ENCODE measurements at places on chromosomes 5 and 9.

- no peak for DNase-seq
These were observed 20.1 kb upstream of the TMEM245 start for GRCh38 chr9:109139851-109140250.

- no peak for DNase-seq
These were observed 319.3 kb downstream of the TLE1 start for GRCh38 chr9:81370096-81370495.

GRCh38 chr5:177336112-177336511, 15.4 kb downstream of the LMAN2 start:
- DNase-seq = no peak

- DNase-seq = no peak
These were observed 339.9 kb downstream of the PRELID2 start for GRCh38 chr5:145495196-145495595.

DNA sequence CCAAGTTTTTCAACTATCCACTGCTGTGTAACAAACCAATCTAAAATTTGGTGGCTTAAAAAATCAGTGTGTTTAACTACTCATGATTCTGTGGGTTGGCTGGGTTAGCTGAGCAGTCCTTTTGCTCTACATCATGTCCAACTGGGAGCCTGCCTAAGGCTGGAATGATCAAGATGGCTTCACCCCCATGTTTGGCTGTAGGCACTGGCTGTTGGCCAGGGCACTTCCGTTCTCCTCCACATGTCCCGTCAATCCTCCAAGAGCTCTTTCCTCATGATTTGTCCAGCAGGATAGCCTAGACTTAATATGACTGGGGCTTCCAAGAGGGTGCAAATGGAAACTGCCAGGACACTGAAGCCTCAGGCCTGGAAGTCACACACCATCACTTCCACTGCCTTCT, 17.0 kb upstream of the TSSK1B start:
- no peak for DNase-seq

- DNase-seq = no peak
These were observed 50.3 kb downstream of the ARHGAP26 start for GRCh38 chr5:142820447-142820846.

GRCh38 chr5:4847766-4848165, 292.4 kb upstream of the ADAMTS16 start:
- no peak for DNase-seq

GRCh38 chr9:20309124-20309523, 313.2 kb downstream of the MLLT3 start:
- no peak for DNase-seq

DNA sequence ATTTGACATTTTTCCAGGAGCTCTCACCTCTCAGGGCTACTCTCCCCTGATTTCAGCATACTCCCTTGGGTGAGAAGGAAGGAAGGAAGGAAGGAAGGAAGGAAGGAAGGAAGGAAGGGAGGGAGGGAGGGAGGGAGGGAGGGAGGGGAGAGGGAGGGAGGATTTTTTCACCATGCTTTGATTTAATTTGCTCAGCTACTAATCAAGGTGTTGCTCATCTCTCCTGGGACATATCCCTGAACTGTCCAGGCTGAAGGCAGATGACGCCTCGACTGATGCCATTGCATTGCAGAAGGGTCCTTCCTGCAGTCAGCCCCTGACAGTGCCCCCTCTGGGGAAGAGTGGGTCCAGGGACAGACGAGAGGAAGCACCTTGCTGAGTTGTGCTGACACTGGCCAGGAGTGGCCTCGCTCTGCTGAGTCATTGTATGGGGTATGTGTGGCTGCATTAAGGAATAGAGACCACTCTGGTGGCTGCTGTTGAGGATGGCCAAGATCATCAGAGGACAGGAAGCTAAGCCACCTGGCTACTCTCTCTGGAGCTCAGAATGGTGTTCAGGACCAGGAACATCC, 43.6 kb upstream of the CRB2 start:
- DNase-seq = no peak

GRCh38 chr5:93022796-93023447, 558.1 kb downstream of the NR2F1-AS1 start:
- DNase-seq = no peak

DNA sequence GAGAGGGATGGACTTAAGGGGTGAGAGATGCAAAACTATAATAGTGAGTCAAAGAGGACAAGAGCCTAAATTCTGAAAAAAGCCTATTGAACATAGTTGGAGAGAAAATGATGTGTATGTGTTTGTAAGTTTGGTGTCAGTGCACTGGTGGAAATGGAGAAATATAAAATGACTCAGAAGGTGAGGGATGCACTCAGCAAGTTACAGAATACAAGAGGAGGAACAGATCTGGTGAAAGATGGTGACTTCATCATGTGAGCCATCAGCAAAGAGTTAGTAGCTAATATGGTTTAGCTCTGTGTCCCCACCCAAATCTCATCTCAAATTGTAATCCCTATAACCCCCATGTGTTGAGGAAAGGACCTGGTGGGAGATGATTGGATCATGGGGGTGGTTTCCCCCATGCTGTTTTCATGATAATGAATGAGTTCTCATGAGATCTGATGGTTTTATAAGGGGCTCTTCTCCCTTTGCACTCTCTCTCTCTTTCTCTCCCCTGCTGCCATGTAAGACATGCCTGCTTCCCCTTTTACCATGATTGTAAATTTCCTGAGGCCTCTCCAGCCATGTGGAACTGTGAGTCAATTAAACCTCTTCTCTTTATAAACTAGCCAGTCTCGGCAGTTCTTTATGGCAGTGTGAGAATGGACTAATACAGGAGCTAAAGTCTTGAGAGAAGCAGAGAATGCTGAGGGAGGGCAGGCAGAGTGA, 30.4 kb upstream of the FYB1 start:
- no peak for DNase-seq

Measured in kidney capillary endothelial cell (primary cell).